ENCODE measurements at places on chromosomes 1 and 21.

DNA sequence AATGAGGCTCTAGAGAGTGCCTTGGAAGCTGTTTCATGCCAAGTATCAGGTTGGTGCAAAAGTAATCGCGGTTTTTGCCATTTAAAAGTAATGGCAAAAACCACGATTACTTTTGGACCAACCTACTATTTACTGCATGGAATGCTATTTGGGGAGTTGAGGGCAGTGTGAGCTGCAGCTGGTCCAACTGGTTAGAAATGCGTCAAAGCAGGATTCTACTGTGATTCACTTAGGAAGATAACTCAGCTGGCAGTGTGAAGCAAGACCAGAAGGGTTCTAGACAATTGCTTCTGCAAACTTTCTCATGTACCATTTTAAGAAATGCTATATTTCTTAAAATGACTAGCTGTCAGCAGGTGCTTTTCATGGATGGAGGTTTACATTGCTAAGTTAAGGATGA lies 21.2 kb upstream of the PLA2G2C start:
- no peak for DNase-seq

GRCh38 chr1:178646821-178647220 lies 78.2 kb upstream of the RALGPS2 start:
- DNase-seq = no peak

DNA sequence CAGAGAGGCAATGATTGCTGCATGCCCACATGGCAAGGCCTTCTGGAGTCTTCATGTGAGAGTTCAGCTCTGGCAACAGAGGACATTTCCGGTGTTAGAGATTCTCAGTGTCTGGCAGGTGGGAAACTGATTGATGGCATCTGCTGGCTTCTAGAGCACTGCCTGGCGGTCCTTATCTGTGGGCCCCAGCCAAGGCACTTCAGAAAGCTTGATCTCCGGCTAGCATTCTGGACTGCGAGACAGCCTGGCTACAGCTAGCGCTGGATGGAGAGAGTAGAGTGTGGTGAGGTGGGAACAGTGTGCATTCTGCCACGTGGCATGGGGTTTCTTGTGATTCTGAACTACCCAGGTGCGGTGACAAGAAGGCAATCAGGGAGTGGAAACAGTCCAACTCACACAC lies 9.4 kb downstream of the ZNF678 start:
- DNase-seq = no peak

- no peak for DNase-seq
These were observed 38.6 kb downstream of the GADD45A start for GRCh38 chr1:67723620-67724019.

GRCh38 chr1:203744075-203744972 lies 20.7 kb upstream of the LAX1 start:
- DNase-seq = no peak

- no peak for DNase-seq
These were observed 909 bp upstream of the PAXBP1 start for GRCh38 chr21:32772281-32773047.

Measured in islet precursor cell (in vitro differentiated cells).